ENCODE measurements at places on chromosomes 12 and 14. TPM values are rescaled to one million over a fixed set of nuclear protein-coding genes. Genes with fewer than 3 reads are reported as not detected.

DNA sequence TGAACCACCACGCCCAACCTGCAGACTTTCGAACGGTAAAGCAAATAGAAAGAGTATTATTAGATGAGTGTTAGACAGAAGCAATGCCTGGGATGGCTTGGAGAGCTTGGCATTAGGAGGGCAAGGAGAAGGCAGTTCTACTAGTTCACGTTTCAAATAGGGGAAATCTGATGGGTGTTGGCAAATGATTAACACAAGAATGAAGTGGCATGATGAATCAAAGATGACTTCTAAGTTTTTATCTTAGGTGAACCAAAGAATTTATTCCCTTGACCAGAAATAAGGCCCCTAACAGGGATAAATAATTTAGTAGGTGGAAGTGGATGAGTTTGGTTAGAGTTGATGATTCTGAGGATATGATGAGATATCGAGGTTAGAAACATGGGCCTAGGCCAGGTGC is 38.5 kb downstream of the DRAM1 start:
- H3K4me1 ChIP-seq: peaks cover 2% of the 10 kb centered on the region
- no peaks in the 10 kb centered on the region for H3K27me3 ChIP-seq
- H3K4me3 ChIP-seq: no peak overlapping the region

The CHGA gene
- total RNA-seq: not detected

- no peak overlapping the region for H3K27ac ChIP-seq
- H3K36me3 ChIP-seq: peaks cover 3% of the 10 kb centered on the region
- no peaks in the 10 kb centered on the region for H3K27me3 ChIP-seq
- no peak for DNase-seq
- H3K4me3 ChIP-seq: no peak overlapping the region
These were observed 25.1 kb downstream of the MEG3 start for GRCh38 chr14:100850841-100851585.

- no peak overlapping the region for H3K27ac ChIP-seq
- no peaks in the 10 kb centered on the region for H3K27me3 ChIP-seq
- DNase-seq: peak; percentile 60
- H3K4me1 ChIP-seq: peaks cover 12% of the 10 kb centered on the region
- H3K4me3 ChIP-seq: no peak overlapping the region
These were observed 6.1 kb downstream of the RAPGEF3 start for GRCh38 chr12:47752552-47752951.

GRCh38 chr14:23566112-23566777 is 1.3 kb downstream of the AP1G2 start:
- no peak overlapping the region for H3K27ac ChIP-seq
- no peaks in the 10 kb centered on the region for H3K27me3 ChIP-seq
- H3K4me3 ChIP-seq: no peak overlapping the region

- H3K27ac ChIP-seq: no peak overlapping the region
- no peak for DNase-seq
- no peak overlapping the region for H3K4me3 ChIP-seq
- H3K4me1 ChIP-seq: peaks cover 3% of the 10 kb centered on the region
- no peaks in the 10 kb centered on the region for H3K36me3 ChIP-seq
- H3K27me3 ChIP-seq: no peaks in the 10 kb centered on the region
These were observed 24.3 kb downstream of the CALM1 start for GRCh38 chr14:90421001-90421631.

DNA sequence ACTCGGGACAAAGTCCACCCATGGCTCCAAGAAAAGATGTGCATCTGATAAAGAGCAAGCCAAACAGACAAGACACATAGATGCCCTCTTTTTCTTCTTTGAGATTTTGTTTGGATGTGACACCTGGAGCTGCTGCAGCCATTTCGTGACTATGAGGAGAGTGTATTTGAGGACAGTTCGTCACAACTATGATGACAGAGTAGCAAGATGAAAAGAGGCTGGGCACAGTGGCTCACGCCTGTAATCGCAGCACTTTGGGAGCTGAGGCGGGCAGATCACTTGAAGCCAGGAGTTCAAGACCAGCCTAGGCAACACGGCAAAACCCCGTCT is 21.5 kb downstream of the LGMN start:
- peaks cover 5% of the 10 kb centered on the region for H3K27me3 ChIP-seq
- H3K4me3 ChIP-seq: no peak overlapping the region
- H3K36me3 ChIP-seq: no peaks in the 10 kb centered on the region
- peaks cover 10% of the 10 kb centered on the region for H3K4me1 ChIP-seq
- DNase-seq: no peak

DNA sequence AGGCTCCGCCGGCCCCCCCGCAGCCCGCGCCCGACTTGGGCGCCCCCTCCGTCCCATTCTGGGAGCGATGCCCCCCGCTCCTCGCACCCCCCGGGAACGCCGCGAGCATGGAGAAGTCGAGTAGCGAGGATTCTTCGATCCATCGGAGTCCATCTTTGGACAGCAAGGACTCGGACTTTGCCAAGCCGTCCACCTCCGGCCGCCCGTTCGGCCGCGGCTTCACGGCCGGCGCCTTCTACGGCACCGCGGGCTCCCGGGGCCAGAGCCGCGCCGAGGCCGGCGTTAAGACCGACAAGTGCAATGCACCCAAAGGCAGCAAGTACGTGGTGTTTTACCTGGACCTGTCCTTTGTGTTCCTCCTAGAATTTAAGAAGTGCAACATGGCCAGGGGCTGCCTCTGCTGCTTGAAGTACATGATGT is 123.6 kb downstream of the TSPAN9 start:
- H3K4me1 ChIP-seq: peaks cover 2% of the 10 kb centered on the region
- peaks cover 18% of the 10 kb centered on the region for H3K27me3 ChIP-seq
- no peaks in the 10 kb centered on the region for H3K36me3 ChIP-seq
- no peak overlapping the region for H3K27ac ChIP-seq
- peak overlapping the region; percentile 53 for H3K4me3 ChIP-seq

DNA sequence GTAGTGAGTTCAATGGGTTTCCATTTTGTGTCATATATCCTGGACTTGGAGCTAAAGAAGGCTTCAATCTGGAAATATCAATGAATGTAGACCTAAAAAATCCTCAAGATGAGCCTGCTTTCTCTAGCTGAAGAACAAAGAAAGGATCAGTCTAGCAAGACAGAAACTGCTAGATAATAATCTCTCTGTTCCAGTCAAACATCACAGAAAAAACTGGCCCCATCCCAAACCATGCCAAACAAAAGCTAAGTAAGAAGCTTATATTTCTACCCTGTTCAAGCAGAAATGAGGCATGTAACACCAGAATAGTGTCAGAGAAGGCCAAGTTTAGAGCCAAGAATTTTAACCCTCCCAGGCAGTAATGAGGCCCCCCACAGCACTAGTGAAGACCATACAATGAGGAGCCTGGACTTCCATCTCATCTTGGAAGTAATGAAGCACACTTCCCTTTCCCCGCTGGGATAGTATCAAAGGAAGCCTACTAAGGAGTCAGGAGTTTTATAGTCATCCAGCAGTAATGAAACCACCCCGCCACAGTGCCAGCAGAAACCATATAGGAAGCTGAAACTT is 95.8 kb downstream of the NELL2 start:
- H3K27ac ChIP-seq: no peak overlapping the region
- no peak overlapping the region for H3K4me3 ChIP-seq
- H3K27me3 ChIP-seq: no peaks in the 10 kb centered on the region
- H3K4me1 ChIP-seq: no peaks in the 10 kb centered on the region
- DNase-seq: no peak
- H3K36me3 ChIP-seq: no peaks in the 10 kb centered on the region

DNA sequence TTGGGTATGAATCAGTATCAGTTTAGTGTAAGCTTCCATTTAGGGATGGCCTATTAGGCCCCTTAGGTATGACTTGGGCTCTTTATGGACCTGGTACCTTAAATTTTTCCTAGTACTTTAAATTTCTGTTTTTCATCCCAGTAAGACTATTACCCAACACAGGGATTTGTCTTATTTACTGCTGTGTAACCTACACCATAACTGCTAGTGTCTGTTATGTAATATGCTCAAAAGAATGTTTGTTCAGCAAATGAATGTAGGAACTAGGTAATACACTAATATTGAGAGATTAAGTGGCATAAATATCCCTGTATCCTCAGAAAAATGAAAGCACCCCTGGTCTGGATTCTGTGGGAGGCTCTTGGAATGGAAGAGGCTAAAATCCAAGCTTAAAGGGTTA is 63.7 kb upstream of the YARS2 start:
- no peaks in the 10 kb centered on the region for H3K4me1 ChIP-seq
- H3K36me3 ChIP-seq: no peaks in the 10 kb centered on the region
- H3K27ac ChIP-seq: no peak overlapping the region

The BCL2L2 gene
- total RNA-seq: 17.2 TPM

DNA sequence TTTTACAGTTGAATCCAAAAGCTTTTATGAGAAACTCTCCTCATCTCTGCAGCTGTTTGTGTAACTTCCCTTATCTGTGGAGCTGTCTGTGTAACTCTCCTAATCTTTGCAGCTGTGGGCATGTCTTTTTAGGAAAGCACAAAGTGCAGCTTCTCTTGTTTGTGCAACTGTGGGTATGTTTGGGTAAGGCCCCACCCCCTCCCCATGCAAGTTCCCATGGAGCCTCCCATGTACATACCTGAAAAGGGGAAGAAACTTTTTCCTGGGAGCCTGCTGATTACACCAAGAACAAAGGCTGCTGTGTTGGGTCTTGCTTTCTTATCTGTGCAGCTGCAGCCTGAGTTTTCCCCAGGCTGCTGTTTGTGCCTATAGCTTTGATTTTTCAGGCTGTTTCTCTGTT is 42.7 kb upstream of the CDKN3 start:
- no peaks in the 10 kb centered on the region for H3K4me1 ChIP-seq
- no peak overlapping the region for H3K27ac ChIP-seq
- no peaks in the 10 kb centered on the region for H3K27me3 ChIP-seq
- no peaks in the 10 kb centered on the region for H3K36me3 ChIP-seq
- no peak for DNase-seq

GRCh38 chr12:53300187-53300586 is 692 bp downstream of the MYG1 start:
- peaks cover 4% of the 10 kb centered on the region for H3K36me3 ChIP-seq
- peak overlapping the region; percentile 88 for H3K4me3 ChIP-seq
- DNase-seq: peak; percentile 63
- H3K27ac ChIP-seq: peak overlapping the region; percentile 95
- peaks cover 17% of the 10 kb centered on the region for H3K4me1 ChIP-seq

GRCh38 chr12:108516511-108517275 is 1.6 kb downstream of the FICD start:
- H3K4me3 ChIP-seq: no peak overlapping the region
- no peak for DNase-seq
- no peak overlapping the region for H3K27ac ChIP-seq
- H3K27me3 ChIP-seq: no peaks in the 10 kb centered on the region

Measured in fibroblast of lung (primary cell).